ENCODE measurements at places on chromosomes 5 and 9. TPM values are rescaled to one million over a fixed set of nuclear protein-coding genes. Genes with fewer than 3 reads are reported as not detected.

ZSWIM6 gene
- 10.6 TPM for total RNA-seq

HAPLN1 gene
- total RNA-seq = 14.1 TPM

FCN2 gene
- not detected for total RNA-seq

MELK gene
- total RNA-seq = not detected

SLC6A18 gene
- not detected for total RNA-seq

HSD17B3 gene
- total RNA-seq = 1.4 TPM

- no peak for DNase-seq
These were observed 28.5 kb downstream of the RHOBTB3 start for GRCh38 chr5:95759634-95760033.

GRCh38 chr5:81247441-81247972, 14.4 kb downstream of the CKMT2 start:
- no peak for DNase-seq

GRCh38 chr5:104456122-104456521, 893.5 kb upstream of the NUDT12 start:
- no peak for DNase-seq

GRCh38 chr5:27810458-27810857, 772.1 kb upstream of the CDH9 start:
- DNase-seq = no peak

GRCh38 chr9:7211657-7212056, 453.9 kb downstream of the KDM4C start:
- DNase-seq = no peak

DNA sequence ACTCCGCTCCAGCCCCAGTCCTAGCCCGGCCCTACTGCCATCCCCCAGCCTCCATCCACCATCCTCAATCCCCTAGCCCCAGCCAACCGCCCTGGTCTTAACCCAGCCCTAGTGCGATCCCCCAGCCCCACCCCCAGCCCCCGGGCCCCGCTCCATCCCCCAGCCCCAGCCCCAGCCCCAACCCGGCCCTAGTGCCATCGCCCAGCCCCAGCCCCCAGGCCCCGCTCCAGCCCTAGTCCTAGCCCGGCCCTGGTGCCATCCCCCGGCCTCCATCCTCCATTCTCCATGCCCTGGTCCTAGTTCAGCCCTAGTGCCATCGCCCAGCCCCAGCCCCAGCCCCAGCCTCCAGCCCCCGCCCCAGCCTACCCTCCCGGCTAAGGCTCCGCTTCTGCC, 398 bp downstream of the TOR1A start:
- no peak for DNase-seq

GRCh38 chr9:69090946-69091345, 55.4 kb downstream of the FXN start:
- DNase-seq = no peak

DNA sequence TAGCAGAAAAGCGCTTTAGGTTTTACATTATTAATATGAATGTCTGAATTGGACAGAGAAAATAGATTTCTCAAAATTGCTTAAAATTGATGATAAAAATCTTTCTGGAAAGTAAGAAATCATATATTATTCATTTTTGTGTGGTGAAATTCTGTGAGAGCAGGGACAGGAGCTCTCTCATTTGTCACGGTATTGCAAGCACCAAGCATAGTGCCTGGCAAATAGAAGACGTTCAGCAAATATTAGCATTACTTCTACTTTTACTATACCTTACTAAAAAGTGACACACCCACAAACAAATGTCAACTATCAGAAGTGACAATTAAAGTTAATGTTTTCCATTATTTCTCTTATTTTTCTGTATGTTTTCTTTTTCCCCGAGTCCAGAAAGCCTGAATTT, 69.1 kb downstream of the XRCC4 start:
- no peak for DNase-seq

DNA sequence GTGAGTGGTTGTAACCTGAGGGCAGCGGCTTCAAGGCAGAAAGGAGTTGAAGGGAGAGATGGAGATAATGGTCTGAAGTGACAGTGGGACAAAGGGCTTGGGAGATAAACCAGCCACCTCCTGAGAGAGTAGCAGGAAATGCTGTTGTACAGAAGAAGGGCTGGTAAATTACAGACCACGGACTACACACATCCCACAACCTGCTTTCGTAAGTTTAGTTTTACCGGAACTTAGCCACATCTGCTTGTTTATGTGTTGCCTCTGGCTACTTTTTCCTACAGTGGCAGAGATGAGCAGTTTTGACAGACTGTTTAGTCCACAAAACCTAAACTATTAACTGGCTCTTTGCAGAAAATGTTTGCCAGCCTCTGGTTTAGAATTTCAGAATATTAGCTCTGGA, 269.5 kb downstream of the ARHGEF28 start:
- DNase-seq = no peak

GRCh38 chr5:142726188-142726731, 40.4 kb upstream of the FGF1 start:
- no peak for DNase-seq

- DNase-seq = no peak
These were observed 34.7 kb downstream of the GLT6D1 start for GRCh38 chr9:135604437-135605237.

GRCh38 chr9:124613849-124614248, 106.7 kb upstream of the NR5A1 start:
- DNase-seq = no peak

- DNase-seq = no peak
These were observed 6.4 kb downstream of the SWI5 start for GRCh38 chr9:128282500-128282899.

DNA sequence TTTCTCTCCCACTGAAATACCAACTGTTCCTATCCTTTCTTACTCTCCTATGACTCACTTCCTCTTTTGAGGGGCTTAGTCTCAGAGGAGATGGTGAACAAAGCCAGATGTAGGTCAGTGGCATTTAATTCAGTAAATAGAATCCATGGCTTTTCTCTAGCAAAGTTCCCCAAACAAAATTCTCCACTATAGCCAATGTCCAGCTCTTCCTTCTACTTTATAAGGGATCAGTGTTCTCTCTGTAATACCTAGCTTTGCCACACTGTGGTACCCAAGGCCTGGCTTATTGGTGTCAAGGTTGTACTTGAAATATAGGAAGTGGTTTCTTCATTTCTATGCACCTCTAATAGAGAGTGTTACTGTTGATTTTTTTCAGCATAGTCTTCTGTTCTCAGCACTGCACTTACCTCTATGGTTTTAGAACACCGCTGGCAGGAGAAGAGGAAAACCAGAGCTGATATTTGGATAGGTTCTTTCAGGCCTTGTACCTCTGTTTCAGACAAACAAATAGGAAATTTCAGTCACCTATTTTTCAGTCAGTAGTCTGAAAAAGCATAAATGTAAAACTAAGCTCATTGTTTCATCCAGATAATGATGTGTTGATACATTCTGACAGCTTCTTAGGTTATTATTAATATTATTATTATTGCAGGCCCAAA, 40.6 kb upstream of the ITGA2 start:
- DNase-seq = no peak

- DNase-seq = no peak
These were observed 3.5 kb downstream of the PIP5K1B start for GRCh38 chr9:68708513-68708912.

DNA sequence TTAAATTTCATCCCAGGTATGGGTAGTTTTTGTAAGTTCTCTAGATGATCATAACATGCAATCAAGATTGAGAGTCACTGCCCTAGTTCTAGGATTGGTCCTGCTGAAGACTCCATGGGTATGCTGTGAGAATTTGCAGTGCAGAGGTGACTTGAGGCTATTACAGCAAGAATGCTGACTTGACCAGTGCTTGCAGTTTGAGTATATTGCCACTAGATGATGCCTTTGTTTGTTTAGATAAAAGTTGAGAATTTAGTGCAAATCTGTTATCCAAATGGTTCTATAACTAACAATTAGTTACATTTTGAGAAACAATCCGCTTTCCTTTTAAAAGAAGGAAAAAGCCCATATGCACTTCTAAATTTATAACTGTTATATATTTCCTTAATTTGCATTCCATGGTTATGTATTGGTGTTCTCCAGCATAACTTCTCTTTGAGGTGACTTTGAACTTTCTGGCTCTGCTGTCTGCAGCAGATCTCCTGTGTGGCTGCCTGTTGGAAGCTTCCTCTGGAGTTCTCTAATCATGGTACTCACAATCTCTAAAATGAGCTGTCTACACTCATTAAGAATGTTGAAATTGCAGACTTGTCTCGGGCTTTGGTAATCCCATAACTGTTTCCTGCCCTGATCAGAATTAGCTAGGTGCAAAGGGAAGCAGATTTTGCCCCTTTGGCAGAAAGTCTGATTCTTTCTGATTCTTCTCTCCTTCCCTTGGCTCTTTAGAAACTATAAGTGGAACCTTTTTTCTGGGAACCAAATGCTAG, 24.9 kb downstream of the MELK start:
- no peak for DNase-seq
